Activated T-cell treated with anti-CD3 and anti-CD28 coated beads for 48 hours (primary cell): ENCODE measurements at places on chromosomes 3 and 15.

DNA sequence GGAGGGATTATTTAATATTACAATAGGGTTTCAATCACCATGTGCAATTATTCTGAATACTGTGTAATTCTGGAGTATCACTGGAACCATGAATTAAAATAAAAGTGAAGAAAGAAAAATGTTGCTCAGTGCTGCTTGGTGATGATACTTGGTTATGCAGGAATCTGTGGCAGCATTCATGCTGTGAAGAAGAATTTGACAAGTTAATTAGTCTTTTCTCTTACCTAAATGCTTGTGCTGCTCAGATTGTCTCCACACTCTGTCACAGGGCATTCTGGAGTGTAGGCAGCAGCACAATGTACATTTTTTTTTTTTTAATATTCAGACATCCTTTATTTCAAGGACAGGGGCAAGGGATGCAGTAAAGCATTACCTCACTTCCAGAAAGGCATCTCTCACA is 749.3 kb upstream of the CADM2 start:
- DNase-seq: no peak

GRCh38 chr15:74864296-74864695 is 8.9 kb downstream of the SCAMP2 start:
- no peak for DNase-seq

- DNase-seq: no peak
Measured at GRCh38 chr3:153055779-153056178, 106.2 kb upstream of the RAP2B start.

DNA sequence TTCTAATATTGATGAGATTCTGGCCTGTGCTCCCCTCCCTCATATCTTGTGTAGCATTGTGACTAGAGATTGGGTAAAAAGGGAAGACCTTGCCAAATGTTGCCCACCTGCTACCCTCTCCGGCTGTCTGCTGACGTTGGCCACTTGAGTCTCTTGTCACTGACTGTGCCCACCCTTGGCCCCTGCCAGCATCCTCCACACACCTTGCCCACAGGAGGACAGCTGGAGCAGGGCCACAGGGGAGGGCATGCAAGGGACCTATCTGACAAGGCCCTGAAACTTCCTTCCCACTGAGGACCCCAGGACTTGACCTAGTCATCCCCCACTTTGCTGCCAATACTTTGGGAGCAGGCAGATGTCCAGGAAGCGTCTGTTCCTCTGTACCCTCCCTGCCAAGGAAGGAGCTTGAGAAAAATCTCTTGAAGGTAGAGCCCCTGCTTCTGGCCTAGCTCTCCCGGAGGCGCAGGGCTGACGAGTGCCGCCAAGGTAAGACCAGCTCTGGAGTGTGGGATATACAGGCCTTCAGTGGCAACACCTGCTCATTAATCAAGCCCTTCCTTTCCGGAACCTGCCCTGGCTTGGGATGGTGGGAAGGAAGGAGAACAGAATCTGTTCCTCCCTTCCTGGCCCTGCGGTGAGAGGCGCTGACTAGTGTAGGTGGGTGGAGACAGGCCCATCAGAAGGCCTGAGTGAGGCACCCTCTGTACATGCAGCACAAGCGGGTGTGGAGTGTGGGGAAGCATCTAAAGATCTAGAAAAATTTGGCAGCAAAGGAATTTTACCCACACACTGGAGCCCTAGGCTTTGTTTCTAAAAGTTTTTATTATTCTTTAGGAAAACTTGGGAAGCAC is 4.9 kb upstream of the PAK6 start:
- no peak for DNase-seq

DNA sequence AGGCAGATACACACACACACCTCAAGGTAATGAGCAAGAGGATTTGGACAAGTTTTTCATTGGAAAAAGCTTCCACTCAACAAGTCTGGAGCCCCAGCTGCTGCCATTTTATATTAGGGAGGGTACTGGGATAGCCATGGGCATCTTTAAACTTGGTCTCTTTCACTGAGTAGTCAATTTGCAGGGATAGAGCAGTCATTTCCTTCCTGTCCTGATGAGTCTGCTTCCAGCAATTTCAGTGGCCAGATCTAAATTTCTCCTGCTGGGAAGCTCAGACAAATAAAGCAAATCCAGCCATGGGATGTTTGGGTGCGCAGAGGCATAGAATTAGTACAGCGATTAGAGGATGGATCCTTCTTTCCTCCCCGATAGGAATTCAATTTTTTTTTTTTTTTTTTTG is 874 bp upstream of the ERC2 start:
- no peak for DNase-seq

DNA sequence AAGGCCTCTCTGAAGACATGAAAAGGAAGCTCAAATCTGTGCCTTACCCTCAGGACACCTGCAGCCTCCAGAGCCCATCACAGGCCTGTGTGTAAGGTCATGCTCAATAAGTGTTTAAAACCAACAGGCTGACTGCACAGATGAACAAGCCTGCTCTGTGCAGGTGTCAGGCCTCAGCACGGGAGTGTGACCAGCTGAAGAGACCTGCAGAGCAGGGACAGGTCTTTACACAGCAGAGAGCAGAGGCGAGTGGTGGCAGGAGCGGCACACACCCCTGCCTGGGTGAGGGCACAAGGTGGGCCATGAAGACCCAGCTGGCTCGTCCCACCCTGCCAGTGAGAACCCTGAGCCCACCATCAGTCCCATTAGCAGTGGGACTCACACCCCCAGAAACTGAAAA is 56.9 kb downstream of the ROPN1B start:
- DNase-seq: no peak

- no peak for DNase-seq
Measured at GRCh38 chr3:135056733-135057310, 261.8 kb downstream of the EPHB1 start.

GRCh38 chr3:179898024-179898423 is 138.7 kb downstream of the PEX5L start:
- DNase-seq: no peak

GRCh38 chr3:40847551-40847992 is 322.8 kb downstream of the ZNF621 start:
- no peak for DNase-seq
